NCI-H446 (cell line): ENCODE measurements at places on chromosomes 12 and 14.
A peak's percentile ranks its signal among the peaks of the same experiment; 100 is the strongest.

DNA sequence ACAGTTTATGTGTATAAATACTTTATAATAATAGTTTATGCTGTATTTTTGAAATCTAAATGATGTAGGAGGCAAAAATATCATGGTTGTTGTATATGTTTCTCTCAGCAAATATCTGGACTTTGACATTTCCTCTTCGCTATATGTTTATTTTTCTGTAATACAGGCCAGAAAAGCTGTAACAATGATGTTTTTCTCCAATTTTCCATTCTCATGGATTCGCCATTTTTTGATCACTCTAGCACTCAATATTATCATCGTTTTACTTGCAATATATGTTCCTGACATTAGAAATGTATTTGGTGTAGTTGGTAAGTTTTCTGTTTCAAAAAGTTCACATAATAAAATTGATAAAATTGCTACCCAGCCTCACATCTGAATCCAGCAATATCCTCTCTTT, 70.6 kb downstream of the SLC38A6 start:
- DNase-seq: no peak

DNA sequence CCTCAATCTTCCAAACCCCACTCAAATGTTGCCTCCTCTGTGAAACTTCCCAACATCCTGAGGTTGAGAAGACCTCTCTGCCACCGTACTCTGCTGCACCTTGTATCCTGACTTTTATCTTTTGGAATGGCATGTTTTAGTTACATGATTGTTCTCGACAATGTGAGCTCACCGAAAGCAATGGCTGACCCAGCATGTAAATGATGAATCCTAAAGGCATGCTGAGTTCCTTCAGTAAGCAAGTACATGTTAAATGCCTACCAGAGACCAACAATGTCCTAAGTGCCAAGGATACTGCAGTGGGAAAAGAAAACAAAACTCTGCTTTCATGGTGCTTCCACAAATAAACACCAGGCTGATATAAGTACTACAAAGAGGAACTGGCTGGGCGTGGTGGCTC, 13.7 kb downstream of the PPP1R13B start:
- no peak for DNase-seq

- no peak for DNase-seq
Observed at GRCh38 chr14:101372894-101373620, 188.2 kb upstream of the DIO3 start.

DNA sequence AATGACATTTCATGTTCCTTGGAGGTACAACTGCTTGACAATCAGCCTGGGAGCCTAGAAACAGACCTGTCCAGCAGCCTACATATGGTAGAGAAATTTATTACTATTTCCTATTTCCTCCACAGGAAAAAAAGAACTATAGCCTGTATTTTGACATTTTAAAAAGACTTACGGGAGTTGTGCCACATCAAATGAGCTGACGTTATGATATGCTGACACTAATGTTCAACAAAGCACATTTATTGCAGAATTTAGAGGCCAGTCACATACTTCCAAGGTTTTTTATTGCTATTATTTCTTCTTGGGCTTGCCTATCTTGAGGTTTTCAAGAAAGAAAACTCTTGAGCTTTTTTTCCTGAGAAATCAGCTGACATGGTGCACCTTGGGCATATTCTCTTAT, 305.3 kb downstream of the LRIG3 start:
- no peak for DNase-seq

- no peak for DNase-seq
Observed at GRCh38 chr12:82458101-82458500, 99.8 kb downstream of the METTL25 start.

DNA sequence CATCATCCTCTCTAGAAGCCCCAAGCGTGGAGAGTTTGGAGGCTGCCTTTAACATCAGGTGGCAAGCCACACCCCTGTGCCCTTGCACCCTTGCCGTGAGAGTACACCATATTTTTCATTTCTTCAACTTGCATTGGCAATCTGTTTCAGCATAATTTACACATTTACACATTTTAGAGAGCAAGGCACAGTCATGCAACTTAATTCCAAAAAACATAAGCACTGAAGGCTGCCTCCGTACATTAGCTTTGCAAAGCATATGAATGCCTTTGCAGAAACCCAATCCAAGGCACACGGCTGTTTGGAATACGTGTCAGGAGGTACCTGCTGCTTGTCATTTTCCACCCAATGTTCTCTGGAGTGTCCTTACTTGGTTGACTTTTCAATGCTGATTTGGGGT, 833.1 kb downstream of the VRK1 start:
- no peak for DNase-seq

- DNase-seq: peak; percentile 66
Observed at GRCh38 chr14:49621114-49621881, 699 bp downstream of the MGAT2 start.

DNA sequence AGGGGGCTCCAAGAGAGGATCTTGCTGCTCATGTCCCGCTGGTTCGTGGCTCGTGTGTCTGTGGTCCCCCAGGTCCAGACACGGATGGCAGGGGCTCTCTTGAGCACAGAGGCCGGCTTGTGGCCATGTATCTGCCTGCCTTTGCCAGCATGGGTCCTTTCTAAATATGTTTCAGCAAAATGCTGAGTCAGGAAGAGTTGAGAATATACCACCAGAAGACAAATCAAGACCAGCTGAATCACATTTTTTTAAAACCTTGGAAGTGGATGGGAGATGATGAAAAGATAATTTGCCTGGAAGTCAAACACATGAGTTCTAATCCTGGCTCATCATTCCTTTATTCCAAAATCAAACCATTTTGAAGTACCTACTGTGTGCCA, 58.0 kb downstream of the NUAK1 start:
- no peak for DNase-seq

- DNase-seq: no peak
Observed at GRCh38 chr14:103380719-103381377, 4.4 kb upstream of the MARK3 start.

- DNase-seq: no peak
Observed at GRCh38 chr12:32398181-32398580, 1.2 kb upstream of the FGD4 start.

GRCh38 chr14:90795744-90796143, 20.5 kb downstream of the TTC7B start:
- no peak for DNase-seq

DNA sequence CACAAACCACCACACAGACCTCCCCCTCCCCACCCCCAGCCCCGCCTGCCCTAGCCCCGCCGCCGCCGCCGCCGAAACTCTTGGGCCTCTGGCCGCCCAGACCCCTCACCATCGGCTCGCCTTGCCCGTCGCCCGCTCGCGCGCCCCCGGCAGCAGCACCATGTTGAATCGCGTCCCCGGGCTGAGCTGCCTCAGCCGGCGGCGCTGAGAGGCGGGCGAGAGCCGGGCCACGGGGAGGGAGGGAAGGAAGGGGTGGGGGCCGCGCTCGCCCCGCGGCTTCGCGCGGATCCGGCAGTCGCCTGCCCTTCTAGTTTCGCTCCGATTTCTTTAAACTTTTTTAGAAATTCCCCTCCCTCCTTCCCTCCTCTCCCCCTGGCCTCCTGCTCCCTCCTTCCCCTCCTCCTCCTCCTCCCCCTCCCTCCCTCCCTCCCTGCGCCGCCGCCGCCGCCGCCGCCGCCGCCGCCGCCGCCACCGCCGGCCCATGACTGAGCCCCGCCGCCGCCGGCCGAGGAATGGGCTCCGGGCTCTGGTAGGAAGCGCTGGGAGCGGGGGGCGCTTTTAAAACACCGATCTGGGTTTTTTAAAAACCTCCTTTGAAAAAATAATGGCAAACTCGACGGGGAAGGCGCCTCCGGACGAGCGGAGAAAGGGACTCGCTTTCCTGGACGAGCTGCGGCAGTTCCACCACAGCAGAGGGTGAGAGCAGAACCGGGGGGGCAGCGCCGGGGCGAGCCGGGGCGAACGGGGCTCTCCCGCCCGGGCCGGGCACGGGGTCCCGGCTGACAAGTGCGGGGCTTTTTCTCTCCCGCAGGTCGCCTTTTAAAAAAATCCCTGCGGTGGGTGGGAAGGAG, at the start of gene ARID2:
Gene ARID2 (plus strand): TSS at position 474 of the 851 bp plus-strand sequence. CDS start 131 bp downstream, at position 605.
- DNase-seq: peak; percentile 73

DNA sequence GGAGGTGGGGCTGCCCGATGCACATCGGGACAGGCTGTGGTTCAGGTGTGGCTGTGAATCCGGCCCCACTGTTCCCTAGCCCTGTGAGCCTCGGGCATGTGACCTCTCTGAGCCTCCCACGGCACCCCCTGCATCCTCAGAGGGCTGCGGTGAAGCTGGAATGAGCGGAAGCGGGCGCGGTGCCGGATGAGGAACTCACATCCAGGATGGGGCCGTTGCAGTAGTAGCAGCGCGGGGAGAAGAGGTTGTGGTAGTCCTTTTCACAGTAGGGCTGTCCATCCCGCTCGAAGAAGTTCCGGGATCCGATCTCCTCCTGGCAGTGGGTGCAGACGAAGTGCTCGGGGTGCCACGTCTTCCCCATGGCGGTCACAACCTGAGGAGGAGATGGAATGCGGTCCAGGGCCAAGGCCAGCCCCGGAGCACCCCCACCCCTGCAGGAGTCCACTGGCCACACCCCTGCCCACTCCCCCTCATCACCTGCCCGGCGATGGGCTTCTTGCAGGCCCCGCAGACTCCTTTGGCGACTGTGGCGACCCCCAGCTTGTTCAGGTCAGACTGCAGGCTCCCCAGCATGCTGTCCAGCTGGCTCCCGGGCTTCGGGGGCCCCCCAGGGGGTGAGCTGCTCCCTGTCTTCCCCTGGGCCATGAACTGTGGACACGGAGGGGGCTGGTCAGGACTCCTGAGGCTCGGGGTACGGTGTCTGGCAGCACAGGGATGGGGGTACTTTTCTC, 13.9 kb upstream of the RPLP0 start:
- DNase-seq: no peak

GRCh38 chr14:35406506-35407305, 2.2 kb upstream of the NFKBIA start:
- DNase-seq: peak; percentile 79

GRCh38 chr14:57420986-57421385, 30.6 kb downstream of the NAA30 start:
- no peak for DNase-seq

GRCh38 chr14:70340002-70340401, 19.5 kb downstream of the COX16 start:
- no peak for DNase-seq

- no peak for DNase-seq
Observed at GRCh38 chr12:132582582-132583410, 27.6 kb downstream of the LRCOL1 start.

DNA sequence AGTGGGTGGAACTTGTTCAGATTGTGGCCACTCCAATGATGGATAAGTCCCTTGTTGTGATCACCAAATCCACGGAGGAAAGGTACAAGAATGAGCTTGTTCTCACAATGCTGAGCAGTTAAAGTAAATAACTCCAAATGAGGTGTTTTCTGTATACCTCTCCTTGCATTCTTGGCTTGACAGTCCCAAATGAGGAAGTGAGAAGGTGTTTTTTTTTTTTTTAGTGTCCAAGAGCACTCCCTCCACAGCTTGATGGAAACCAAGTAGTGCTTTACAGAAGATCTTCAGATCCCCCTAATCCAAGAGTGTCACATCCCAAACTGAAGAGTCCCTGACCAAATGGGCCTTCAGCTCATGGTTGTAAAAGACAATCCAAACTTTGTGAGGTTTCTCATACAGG, 153.6 kb downstream of the ATP23 start:
- no peak for DNase-seq

- DNase-seq: no peak
Observed at GRCh38 chr12:14956024-14956891, 5.1 kb downstream of the ARHGDIB start.

GRCh38 chr12:71356569-71356968, 83.0 kb upstream of the LGR5 start:
- no peak for DNase-seq

- no peak for DNase-seq
Observed at GRCh38 chr12:114186241-114187002, 219.5 kb downstream of the TBX5 start.

GRCh38 chr14:75497191-75497590, 25.1 kb upstream of the BATF start:
- no peak for DNase-seq

DNA sequence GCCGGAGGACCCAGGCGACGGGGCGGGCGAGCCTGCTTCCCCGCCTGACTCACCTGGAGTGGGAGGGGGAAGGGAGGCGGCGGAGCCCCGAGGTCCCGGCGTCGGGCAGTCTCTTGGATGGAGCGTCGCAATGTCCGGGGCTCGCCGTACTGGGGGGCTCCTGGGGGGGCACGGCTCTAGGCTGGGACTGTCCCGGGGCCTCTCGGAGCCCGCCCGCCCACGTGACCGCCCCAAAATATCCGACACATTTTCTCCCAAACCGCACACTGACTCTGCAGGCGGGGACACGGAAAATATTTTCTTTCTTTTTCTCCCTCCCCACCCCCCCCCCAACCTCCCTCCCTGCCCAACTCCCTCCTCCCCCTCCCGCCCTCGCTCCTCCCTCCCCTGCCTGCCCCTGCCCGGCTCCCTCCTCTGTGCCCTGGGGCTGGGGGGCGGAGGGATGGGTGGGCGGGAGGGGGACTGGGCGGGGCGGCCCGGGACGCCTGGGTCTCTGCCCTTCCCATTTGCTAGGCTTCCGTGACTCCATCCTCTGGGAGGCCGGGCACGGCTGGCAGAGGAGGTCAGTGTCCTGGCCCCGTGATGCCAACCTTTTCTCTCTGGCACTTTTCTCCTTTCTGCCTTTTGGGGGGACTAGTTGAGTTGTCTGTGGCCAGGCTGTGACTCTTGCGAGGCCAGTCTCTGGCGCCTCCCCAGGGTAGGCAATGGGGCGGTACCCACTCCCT, at the start of gene RARG:
Gene RARG (minus strand): TSS at position 289 of the 725 bp plus-strand sequence. CDS start 4,664 bp downstream, outside the sequence.
- DNase-seq: peak; percentile 44

DNA sequence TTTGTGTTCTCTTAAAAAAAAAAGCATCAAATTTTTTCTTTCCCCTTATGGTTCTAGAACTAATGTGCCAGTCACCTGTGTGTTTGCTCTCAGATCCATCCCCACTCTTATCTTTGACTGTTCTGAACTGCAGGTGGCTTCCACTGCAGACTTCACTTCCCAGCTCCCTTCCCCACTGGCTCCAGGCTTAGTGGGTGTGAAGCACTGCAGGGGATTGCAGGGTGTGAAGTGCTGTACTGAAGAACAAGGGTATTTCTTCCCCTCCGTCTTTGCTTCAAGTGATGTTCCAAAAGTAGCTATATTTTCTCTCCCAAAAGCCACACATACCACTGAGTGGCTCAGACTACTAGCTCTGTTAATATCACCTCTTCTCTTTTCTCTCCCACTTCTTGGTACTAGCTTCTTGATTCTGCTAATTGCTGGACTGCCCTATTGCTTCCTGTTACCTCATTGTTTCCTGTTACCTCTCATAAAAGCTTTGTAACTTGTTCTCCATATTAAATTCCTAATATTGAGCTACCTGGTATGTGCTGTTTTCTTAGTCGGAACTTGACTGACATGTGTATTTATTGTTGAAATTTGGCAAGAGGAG, 115.4 kb upstream of the PRICKLE1 start:
- no peak for DNase-seq
